ENCODE measurements at places on chromosomes 1 and 21.

GRCh38 chr1:25430073-25430966 lies at the start of gene MACO1:
Gene MACO1 (plus strand): TSS chr1:25430897. CDS start chr1:25431099, 202 bp downstream.
- peak; percentile 93 for DNase-seq

DNA sequence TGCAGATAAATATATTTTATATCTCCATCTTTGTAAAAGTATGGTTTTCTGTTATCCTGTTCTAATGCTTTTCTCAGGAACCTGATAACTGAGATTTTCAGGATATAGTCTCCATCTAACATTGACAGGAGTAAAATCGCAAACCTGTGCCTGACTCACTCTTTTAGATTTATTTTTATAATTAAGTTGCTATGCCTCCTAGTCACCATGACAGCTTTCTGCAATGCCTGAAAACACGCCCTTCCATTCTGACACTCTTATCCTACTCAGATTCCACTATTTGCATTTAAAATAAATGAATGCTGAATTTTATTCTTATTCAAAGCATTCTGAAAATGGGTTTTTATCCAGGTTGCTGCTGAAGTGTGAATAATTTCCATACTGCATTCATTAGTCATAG lies 62.8 kb downstream of the RGS21 start:
- no peak for DNase-seq

GRCh38 chr21:36097427-36098181 lies 27.8 kb downstream of the CBR1 start:
- DNase-seq, result no peak

GRCh38 chr1:10308001-10308400 lies 90.9 kb upstream of the PGD start:
- DNase-seq, result no peak

- DNase-seq, result no peak
Observed at GRCh38 chr1:107116306-107116790, 24.5 kb upstream of the NTNG1 start.

DNA sequence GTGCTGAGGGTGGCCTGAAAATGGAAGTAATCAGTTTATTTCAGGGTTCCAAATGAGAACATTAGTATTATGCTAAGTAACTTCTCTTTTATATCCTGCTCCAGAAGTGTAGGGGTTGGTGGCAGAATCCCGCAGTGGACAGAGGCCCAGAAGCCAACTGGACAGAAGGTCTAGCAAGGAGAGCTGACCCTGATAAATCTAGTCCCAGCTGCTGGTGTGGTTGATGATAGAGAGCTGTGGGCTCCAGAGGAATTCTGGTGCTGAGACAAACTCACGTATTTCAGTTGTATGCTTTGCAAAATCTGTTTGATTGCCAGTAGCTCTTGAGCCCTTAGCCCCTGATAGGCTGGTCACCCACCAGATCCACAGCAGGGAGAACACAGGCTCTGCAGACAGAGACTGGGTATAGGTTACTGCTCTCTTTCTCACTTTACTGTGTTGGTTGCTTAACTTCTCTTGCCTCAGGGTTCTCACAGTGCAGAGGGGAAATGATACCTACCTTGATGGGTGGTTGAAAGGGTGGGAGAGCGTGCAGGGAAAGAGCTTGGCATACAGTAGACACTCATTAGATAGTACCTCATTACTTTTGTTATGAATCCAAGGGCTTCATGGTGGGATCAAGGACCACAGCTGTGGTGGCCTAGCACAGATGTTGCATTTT lies 29.6 kb upstream of the CACNA1E start:
- DNase-seq, result no peak

GRCh38 chr1:183739082-183739481 lies 65.8 kb upstream of the RGL1 start:
- no peak for DNase-seq

GRCh38 chr1:231666937-231667608 lies 40.5 kb downstream of the DISC1 start:
- no peak for DNase-seq

DNA sequence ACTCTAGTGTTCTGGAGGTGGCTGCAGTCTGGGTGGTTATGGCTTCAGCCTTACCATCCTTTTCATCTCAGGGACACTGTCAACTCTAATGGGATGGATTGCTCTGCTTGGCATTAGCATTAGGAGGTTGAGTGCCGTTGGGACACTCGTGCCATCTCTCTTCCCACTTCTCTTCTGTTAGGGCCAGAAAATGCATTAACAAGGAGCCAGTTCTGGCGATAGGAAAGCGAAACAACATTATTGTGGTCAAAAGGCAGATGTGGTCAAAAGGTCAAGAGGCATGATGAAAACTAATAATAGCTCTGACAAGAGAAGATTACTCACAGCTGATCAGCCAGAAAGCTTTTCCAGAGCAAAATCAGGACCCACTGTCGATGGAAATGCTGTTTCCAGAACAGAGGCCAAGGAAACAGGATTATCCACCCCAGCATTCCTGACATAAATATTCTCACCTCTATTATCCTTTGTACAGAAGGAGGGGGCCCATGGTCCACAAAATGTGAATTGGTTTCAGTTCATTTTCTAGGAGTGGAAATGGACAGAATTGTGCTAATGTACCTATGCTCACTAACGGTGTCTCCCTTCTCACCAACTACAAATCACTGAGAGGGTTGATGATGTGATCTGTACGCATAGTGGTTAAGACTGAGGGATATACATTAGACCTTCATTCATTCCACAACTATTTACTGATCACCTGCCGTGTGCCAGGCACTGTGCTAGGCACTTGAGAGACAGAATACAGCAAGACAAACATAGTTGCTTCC lies 72.0 kb downstream of the ST6GALNAC5 start:
- DNase-seq, result no peak

DNA sequence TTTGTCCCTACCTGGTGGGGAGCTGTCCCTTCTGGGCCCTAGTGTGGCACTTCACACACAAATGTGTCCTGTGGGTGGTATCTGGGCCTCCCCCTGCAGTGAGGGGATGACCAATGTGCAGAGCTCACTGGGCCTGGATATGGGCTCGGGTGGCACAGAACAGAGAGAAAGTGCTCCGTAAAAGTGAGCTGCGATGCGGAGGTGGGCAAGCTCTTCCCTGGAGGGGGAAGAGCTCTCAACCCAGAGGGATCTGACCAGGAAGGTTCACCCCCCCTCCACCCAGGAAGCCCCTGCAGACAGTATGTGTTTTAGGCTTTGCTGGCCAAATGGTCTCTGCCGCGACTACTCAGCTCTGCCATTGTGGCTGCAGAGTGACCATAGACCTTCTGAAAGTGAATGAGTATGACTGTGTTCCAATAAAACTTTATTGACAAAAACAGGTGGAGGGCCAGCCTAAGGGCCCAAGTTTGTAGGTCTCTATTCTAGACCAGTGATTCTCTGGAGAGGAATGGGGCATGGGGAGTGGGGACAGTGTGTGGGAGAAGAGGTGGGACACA lies 8.6 kb upstream of the ITGB2 start:
- no peak for DNase-seq

DNA sequence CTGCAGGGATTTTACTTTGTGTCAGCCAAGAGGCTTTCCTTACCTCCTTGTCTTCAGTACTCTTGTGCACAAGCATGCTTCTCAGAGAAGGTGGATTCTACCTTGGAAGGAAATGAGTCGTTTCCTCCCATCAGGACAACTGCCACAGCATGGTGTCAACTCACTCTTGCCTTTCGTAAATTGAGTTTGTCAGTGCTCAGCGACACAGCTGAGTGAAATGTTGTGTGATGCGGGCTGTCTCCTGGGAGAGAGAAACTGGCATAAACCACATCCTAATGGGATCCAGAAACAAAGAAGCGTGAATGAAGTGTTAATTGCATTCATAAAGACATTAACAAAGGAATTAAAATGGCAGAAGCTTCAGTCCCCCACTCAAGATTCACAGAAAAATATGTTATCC lies 51.5 kb upstream of the SLC22A15 start:
- no peak for DNase-seq

DNA sequence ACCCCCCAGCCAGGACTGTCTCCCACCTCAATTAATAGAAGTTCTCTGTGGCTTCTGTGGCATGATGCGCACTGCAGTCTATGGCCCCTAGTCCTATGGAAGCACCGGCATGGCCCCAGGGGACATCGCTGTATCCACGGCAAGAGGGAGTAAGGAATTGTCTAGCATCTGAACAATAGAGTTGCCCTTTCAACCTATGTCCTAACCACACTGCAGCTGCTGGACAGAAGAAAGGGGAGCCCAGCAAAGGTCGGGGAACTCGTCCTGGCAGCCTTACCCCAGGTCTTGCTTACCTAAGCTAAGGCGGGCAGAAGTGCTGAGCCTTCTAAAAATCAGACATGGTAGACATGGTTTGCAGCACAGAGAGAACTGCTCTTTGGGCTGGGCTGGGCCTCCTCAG lies 103.3 kb upstream of the EDN2 start:
- no peak for DNase-seq

- no peak for DNase-seq
Observed at GRCh38 chr1:150574260-150575071, 4.9 kb downstream of the MCL1 start.

- no peak for DNase-seq
Observed at GRCh38 chr1:29647581-29647980, 411.3 kb downstream of the PTPRU start.

DNA sequence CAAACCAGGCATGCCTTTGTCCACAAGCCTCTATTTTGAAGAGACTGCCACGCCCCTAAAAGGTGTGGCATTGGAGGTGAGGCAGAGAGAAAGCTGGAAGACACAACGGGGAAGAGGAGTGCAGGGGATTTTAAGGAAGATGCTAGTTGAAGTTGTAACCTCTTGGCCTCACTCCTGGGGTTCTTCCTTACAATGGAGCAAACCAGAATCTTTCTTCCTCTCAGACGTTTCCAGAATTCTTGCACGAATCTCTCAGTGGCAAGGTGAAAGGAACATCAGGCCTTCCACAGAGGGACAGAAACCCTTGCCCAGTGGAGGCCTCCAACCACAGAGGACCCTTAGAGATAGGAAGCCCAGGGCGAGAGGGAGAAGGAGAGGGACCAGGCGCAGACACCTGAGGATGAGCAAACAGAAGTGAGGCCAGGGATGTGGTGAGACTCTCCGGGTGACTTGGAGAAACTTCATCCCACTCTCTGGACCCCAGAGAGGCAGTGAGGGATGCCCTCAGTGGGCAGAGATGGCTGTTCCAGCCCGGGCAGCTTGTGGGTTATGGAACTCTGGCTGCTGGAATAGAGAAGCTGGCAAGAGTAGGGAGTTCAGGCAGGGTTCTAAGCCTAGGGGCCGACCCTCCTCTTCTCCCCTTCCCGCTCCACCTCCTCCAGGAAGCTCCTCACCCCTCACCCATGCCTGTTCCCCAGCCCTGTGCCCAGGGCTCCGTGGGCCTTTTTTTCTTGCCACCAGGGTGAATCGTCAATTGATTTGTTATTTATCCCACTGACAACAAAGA lies 136.8 kb upstream of the RUNX3 start:
- no peak for DNase-seq

- DNase-seq, result no peak
Observed at GRCh38 chr21:28952686-28953085, 40.0 kb downstream of the LTN1 start.

DNA sequence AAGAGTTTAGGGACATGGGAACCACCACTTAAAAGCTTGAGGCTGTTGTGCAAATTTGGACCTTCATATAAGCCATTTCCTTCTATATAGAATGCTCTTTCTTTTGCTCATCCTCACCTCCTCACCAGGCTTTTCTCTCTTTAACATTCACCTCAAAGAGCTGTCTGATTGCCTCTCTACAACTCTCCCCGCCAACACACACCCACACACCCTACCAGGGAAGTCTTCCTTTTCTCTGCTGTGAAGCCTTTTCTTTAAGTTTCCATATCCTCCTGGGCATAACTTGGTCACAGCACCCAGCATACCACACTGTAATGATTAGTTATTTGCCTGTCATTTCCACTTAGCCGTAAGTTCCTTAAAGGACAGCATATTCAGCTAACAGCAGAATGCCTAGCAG lies 40.6 kb downstream of the WLS start:
- DNase-seq, result no peak

- DNase-seq, result no peak
Observed at GRCh38 chr21:44819283-44820243, 1.7 kb upstream of the SUMO3 start.

GRCh38 chr1:19619697-19620384 lies 24.3 kb upstream of the NBL1 start:
- DNase-seq, result no peak

GRCh38 chr1:81671038-81671437 lies 129.7 kb upstream of the ADGRL2 start:
- DNase-seq, result no peak

DNA sequence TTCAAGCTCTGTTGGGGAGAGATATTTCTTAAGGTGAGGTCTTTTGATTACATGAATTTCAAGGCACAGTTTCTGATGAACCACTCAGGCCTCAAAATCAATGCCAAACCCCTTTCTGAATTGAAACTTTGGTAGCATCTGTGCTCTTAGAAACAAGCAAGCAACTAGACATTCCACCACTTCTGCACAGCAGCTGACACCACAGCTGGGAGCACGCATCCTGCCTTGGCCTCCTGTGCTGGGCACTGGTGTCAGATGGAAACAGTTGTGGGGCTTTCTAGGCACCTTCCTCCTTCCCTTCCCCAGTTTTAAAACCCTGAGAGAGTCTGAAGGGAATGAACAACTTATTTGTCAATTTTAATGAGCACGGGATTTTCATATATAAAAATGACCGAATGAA lies 360.2 kb downstream of the ADGRL2 start:
- DNase-seq, result no peak

DNA sequence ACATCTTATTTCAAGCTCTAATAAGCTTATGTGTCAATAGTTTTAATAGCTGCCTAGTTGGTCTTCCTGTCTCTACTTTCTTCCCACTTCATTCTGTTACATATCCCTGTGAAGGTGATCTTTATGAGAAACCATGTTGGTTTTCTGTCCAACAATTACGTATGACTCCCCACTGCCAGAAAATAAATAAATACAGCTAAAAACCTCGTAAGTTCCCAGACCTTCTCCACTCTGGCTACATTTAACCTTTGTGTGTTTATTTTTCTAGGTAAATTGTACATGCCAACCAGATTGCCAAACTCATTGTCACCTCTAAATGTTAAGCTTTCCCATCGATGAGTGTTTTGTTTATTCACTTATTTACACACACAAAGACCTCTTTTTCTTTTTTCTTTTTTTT lies 147.2 kb downstream of the CRB1 start:
- DNase-seq, result no peak

DNA sequence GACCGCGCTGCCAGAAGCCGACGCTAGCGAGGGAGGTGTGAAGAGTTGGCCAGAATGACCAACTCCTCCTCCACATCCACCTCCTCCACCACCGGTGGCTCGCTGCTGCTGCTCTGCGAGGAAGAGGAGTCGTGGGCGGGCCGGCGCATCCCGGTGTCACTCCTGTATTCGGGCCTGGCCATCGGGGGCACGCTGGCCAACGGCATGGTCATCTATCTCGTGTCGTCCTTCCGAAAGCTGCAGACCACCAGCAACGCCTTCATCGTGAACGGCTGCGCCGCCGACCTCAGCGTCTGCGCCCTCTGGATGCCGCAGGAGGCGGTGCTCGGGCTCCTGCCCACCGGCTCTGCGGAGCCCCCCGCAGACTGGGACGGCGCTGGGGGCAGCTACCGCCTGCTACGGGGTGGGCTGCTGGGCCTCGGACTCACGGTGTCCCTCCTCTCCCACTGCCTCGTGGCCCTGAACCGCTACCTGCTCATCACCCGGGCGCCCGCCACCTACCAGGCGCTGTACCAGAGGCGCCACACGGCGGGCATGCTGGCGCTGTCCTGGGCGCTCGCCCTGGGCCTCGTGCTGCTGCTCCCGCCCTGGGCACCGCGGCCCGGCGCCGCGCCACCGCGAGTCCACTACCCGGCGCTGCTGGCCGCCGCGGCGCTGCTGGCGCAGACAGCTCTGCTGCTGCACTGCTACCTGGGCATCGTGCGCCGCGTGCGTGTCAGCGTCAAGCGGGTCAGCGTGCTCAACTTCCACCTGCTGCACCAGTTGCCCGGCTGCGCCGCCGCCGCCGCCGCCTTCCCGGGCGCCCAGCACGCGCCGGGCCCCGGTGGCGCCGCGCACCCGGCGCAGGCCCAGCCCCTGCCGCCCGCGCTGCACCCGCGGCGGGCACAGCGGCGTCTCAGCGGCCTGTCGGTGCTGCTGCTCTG lies 1.2 kb downstream of the GPR88 start:
- DNase-seq, result no peak

Data from T-helper 22 cell (primary cell).